ENCODE measurements at places on chromosomes 1 and 21. TPM values are rescaled to one million over a fixed set of nuclear protein-coding genes. Genes with fewer than 3 reads are reported as not detected.

HES4 gene
- total RNA-seq: 21.4 TPM

PLEKHG5 gene
- total RNA-seq: 9.5 TPM

CRYAA gene
- not detected for total RNA-seq

SPATA45 gene
- total RNA-seq: not detected

GJC2 gene
- total RNA-seq: 6.0 TPM

CYP4B1 gene
- 210 TPM for total RNA-seq

GJB5 gene
- total RNA-seq: not detected

FOXJ3 gene
- 44.0 TPM for total RNA-seq

Measured in lower lobe of right lung (tissue), 2 donors.